ENCODE measurements at places on chromosomes 16 and 17.

GRCh38 chr17:40821536-40821935 lies 878 bp downstream of the KRT10 start:
- no peak for DNase-seq

- no peak for DNase-seq
Observed at GRCh38 chr16:17318238-17318637, 152.5 kb downstream of the XYLT1 start.

- no peak for DNase-seq
Observed at GRCh38 chr16:50706250-50706649, 12.8 kb downstream of the NOD2 start.

DNA sequence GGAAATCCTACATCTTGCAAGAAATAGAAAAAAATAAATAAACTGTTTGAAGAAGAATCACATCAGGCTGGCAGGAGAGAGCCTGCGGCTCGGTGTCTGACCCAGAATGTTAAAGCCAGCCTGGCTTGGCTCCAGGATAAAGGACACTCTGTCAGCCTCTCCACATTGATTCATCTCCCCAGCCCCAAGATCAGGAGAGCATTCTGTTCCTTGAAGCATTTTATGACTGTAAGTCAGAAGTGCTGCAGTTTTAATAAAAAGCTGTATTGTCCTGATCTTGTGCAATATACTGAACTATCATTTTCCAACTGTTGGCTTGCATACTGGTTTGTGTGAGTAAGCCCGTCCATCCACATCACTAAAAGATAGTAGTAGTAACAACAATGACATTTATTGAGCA lies 426.6 kb downstream of the HAPSTR1 start:
- no peak for DNase-seq

DNA sequence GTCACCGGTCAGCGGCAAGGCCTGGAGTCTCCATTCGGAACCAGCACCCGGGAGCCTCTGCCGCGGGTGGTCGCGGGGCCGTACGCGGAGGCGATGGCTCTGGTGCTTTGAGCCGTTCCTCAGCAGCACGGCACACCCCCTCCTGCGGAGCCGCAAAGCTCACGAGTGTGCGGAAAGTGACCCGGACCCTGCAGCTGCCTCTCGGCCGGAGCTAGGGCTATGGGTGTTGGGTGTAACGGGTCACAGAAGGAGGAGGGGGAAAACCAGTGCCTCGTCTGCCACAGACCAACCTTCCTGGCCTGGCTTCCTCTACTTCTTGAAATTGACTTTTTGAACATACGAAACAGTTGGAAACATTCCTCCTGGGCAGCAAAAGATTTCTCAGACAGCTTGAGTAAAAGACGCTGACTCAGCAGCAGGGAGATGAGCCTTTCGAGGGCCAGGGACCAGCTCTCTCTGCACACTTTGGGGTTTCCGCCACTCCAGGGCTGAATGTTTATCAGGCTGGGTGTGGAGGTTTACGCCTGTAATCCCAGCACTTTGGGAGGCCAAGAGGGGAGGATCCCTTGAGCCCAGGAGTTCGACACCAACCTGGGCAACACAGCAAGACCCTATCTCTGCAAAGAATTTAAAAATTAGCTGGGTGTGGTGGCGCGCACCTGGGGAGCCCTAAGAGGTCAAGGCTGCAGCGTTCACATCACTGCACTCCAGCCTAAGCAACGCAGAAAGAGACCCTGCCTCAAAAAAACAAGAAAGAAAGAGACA lies 26.4 kb upstream of the PITPNA start:
- no peak for DNase-seq

Measured in AG04449 (cell line).